ENCODE measurements at places on chromosomes 2 and 18. TPM values are rescaled to one million over a fixed set of nuclear protein-coding genes. Genes with fewer than 3 reads are reported as not detected.
A peak's percentile ranks its signal among the peaks of the same experiment; 100 is the strongest.

- peaks cover 61% of the 10 kb centered on the region for H3K4me1 ChIP-seq
- no peaks in the 10 kb centered on the region for H3K27me3 ChIP-seq
- peak overlapping the region; percentile 11 for H3K4me3 ChIP-seq
- peak overlapping the region; percentile 97 for H3K27ac ChIP-seq
- no peak for DNase-seq
- peaks cover 8% of the 10 kb centered on the region for H3K36me3 ChIP-seq
These were observed 65.2 kb downstream of the TMEM247 start for GRCh38 chr2:46544581-46544980.

DNA sequence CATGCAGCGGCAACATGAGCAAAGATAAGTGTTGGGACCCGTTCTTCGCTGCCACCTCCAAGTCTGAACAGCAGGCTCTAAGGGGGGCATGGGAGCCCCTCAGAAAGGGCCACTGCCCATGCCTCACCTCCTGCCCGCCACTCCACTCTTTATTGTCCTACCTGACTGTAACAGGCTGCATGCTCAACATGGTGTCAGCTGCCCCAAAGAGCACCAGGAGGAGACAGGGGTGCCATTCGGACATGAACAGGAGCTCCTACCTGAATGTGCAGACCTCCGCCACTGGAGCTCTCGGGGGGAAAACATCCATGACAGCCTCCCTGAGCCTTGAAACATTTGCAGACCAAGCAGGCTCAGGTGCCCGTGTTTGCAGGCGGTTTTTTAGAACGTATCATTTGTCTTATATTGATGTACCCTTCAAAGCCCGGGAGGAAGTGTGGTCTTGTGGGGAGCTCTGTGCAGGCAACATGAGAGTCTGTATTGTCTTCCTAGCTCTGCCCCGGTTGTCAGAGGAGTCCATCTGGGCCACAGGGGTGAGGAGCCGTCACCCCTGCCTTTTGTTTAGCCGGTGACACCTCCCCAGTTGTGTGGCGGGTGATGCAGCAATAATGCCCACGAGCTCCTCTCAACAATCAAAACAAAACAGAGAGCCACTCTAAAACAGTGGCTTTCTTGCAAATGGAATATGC, 35.1 kb upstream of the CD8A start:
- H3K27me3 ChIP-seq = peaks cover 14% of the 10 kb centered on the region
- H3K36me3 ChIP-seq = no peaks in the 10 kb centered on the region
- H3K4me3 ChIP-seq = peak overlapping the region; percentile 27
- H3K4me1 ChIP-seq = no peaks in the 10 kb centered on the region
- H3K27ac ChIP-seq = peak overlapping the region; percentile 40
- DNase-seq = no peak

DNA sequence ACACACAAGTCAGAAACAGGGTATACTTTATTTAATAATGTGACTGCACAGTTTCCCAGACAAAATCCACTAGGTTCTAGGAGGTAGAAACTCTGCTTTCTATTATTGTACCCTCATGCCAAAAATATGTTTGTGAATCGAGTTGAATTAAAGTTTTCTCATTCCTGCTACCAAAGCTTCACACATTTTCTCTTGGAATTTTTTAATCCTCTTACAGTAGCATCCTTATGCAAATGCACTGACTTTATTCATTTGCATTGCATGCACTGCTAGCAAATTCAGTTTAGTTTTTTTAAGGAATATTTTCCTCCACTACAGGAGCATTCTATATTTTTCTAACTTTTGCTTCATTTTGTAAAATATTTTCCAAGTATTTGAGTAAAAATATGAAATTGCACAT, 4.8 kb upstream of the SCG2 start:
- H3K27ac ChIP-seq = no peak overlapping the region
- no peak for DNase-seq
- H3K4me1 ChIP-seq = no peaks in the 10 kb centered on the region
- H3K36me3 ChIP-seq = no peaks in the 10 kb centered on the region

GRCh38 chr18:23107718-23108117, 27.6 kb upstream of the CABLES1 start:
- H3K36me3 ChIP-seq = no peaks in the 10 kb centered on the region
- no peaks in the 10 kb centered on the region for H3K4me1 ChIP-seq
- H3K27me3 ChIP-seq = no peaks in the 10 kb centered on the region
- no peak overlapping the region for H3K27ac ChIP-seq

DNA sequence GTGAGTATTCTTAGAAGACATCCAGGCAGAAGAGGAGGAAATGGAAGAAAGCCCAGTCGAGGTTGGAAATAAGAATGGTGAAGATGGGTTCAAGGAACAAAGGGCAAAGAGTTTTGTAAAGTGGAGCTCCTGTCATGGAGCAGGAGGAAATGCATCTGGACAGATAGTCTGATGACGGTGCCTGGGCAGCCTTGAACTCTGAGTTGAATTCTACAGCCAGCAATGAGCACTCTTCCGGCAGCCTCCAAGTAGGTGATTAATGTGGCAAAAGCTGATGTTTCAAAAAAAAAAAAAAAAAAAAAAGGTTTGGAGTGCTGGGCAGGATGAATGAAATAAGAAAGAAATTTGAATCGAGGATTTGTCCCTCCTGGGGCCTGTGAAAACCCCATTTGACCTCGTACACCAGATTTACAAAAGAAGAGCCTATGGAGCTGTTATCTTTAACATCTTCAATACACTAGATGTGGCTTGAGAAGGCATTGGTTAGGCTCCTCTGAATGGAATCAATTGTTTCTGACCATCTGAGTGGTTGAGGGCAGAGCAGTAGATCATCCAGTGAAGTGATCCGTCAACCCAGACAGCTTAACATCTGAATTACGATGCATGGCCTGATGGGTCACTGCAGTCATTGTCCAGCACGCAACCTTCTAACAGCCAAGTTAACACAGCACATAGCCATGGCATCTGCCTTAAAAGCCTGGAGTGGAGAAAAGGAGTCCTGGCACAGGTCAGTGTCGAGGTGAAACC, 449.7 kb downstream of the TXNL1 start:
- no peaks in the 10 kb centered on the region for H3K36me3 ChIP-seq
- no peak overlapping the region for H3K4me3 ChIP-seq
- H3K27me3 ChIP-seq = no peaks in the 10 kb centered on the region
- no peak for DNase-seq
- no peak overlapping the region for H3K27ac ChIP-seq
- peaks cover 14% of the 10 kb centered on the region for H3K4me1 ChIP-seq

DNA sequence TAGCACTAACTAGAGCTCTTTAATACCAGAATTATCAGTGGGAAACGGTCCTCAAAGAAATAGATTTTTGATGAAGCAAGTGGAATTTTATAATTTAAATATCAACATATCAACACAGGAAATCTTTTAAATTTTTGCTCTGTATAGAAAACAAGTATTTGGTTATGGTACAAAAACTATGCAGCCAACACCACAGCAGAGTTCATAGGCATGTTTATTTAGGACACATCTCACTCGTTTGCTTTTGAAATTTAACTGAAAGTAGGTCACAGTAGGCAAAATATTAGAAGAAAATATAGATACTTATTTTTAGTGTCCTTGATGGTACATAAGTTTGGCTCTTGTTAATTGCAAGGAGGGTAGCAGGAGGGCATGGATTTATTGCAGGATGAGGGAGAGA, 34.3 kb upstream of the TANC1 start:
- H3K27ac ChIP-seq = no peak overlapping the region
- no peak for DNase-seq
- H3K36me3 ChIP-seq = no peaks in the 10 kb centered on the region
- H3K27me3 ChIP-seq = no peaks in the 10 kb centered on the region

- peak; percentile 27 for DNase-seq
- no peaks in the 10 kb centered on the region for H3K36me3 ChIP-seq
- H3K4me3 ChIP-seq = peak overlapping the region; percentile 56
- no peaks in the 10 kb centered on the region for H3K27me3 ChIP-seq
- no peaks in the 10 kb centered on the region for H3K4me1 ChIP-seq
These were observed 75.2 kb upstream of the TSPYL6 start for GRCh38 chr2:54330926-54331835.

- peaks cover 21% of the 10 kb centered on the region for H3K4me1 ChIP-seq
- DNase-seq = peak; percentile 56
- H3K4me3 ChIP-seq = peak overlapping the region; percentile 43
- H3K27me3 ChIP-seq = no peaks in the 10 kb centered on the region
- H3K36me3 ChIP-seq = no peaks in the 10 kb centered on the region
- peak overlapping the region; percentile 91 for H3K27ac ChIP-seq
These were observed 655 bp downstream of the NOSTRIN start for GRCh38 chr2:168802859-168803725.

DNA sequence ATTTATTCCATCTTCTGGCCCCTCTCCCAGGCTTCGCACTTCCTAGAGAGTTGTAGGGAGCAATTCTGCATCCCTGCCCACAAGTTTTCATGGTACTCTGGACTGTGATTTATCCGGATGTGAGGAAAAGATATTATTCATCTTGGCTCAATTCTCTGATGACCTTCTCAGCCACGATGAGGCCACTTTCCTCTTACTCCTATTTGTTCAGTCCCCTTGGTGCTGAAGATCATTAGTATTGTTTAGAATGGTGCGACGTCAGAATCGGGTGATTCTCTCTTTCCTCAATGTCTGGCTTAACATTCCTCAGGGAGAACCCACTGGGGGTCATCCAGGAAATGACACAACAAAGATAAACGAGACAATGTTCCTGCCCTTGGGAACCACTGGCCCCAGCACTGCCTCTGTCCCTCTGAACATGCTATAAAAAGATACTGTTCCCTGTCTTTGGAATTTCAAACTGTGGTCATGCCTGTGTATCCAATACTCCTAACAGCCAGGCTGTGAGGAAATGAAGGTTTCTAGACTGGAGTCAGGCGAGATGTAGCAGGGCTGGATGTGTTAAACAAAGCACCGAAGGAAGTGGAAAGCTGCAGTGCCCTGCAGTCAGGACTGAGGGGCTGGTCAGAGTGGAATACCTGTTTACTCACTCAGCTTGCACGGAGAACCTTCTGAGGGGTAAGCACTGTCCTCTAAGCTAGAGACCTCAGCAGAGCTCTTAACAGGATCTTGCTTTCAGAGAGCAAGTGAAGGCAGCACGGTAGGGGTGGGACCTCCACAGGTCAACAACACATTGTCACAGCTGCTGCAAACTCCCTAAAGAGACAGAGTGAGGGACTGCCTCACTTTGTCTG, 12.9 kb upstream of the GLI2 start:
- no peak overlapping the region for H3K4me3 ChIP-seq
- no peaks in the 10 kb centered on the region for H3K36me3 ChIP-seq
- DNase-seq = no peak
- no peak overlapping the region for H3K27ac ChIP-seq

- H3K36me3 ChIP-seq = no peaks in the 10 kb centered on the region
- H3K27ac ChIP-seq = no peak overlapping the region
- H3K4me3 ChIP-seq = no peak overlapping the region
- no peak for DNase-seq
- H3K4me1 ChIP-seq = no peaks in the 10 kb centered on the region
- H3K27me3 ChIP-seq = no peaks in the 10 kb centered on the region
These were observed 290.1 kb upstream of the CHAC2 start for GRCh38 chr2:53477517-53477916.

Gene ST8SIA5
- total RNA-seq = not detected

DNA sequence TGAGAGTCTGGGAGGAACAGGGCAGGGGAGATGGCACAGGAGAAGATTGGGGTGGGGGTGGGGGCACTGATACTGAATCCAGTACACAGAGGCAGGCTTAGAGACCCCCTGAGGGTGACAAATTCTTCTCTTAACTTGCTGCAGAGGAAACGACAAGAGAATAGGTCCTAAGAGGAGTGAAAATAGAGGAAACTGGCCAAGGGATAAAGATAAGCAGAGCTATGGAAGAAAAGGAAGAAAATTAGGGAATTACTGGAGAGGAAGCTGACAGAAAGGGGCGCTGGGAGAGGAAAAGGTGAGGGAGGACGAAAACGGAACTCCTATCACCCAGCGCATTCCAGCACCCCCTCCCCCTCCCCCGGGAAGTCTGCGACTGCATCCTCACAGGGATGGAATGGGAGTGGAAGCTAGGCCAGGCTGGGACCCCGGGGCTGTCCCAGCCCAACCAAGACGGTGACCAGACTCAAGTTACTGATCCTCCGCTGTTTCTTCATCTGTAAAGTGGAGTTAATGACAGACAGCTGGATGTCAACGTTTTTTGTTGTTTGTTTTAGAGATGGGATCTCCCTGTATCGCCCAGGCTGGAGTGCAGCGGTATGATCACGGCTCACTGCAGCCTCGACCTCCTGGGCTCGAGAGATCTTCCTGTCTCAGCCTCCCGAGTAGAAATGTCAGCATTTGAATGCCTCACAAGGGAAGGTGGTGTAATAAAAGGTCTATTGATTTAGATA, 2.6 kb upstream of the EMX1 start:
- H3K27me3 ChIP-seq = peaks cover 48% of the 10 kb centered on the region
- peak; percentile 6 for DNase-seq
- H3K27ac ChIP-seq = no peak overlapping the region
- no peaks in the 10 kb centered on the region for H3K36me3 ChIP-seq
- no peak overlapping the region for H3K4me3 ChIP-seq
- H3K4me1 ChIP-seq = peaks cover 49% of the 10 kb centered on the region

DNA sequence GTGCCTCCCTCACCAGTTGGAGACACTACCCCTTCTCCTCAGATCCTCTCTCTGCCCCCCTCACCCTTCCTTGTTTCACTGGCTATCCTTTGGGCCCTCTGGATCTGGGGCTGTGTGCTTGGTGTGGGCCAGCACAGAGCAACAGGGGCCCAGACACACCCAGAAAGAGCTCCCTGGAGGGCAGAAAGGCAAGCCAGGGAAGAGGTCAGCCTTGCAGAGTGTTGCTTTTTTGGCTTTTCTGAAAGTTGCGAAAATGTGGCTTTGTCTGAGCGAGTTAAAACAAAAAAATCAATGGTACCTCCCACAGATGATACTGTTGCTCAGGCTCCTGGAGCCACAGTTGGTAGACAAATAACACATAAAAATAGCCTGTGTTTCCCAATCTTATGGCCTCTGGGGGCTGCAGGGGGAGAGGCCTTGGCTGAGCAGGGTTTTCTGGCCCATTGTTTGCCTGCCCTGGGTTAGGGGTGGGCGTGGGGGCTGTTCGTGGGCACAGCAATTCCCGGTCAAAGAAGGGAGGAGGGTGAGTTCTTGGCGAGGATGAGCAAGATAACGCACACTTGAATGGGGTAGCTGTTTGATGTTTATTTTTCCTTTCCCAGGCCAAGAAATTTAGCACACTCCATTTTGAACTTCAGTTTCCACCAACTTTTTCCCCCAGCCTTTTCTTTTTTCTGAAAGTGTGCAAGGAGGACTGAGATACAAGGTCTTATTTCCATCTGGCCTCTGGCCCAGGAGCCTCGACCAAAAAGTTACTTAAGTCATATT, 167.0 kb upstream of the HAAO start:
- no peak for DNase-seq
- H3K4me3 ChIP-seq = no peak overlapping the region
- no peaks in the 10 kb centered on the region for H3K36me3 ChIP-seq
- H3K27me3 ChIP-seq = no peaks in the 10 kb centered on the region

Gene METAP1D
- 16.2 TPM for total RNA-seq

GRCh38 chr2:23449413-23449812, 64.4 kb downstream of the KLHL29 start:
- no peak for DNase-seq
- no peaks in the 10 kb centered on the region for H3K27me3 ChIP-seq
- no peak overlapping the region for H3K27ac ChIP-seq
- H3K4me1 ChIP-seq = peaks cover 4% of the 10 kb centered on the region
- H3K4me3 ChIP-seq = no peak overlapping the region
- H3K36me3 ChIP-seq = no peaks in the 10 kb centered on the region

- peaks cover 6% of the 10 kb centered on the region for H3K4me1 ChIP-seq
- no peaks in the 10 kb centered on the region for H3K27me3 ChIP-seq
- H3K36me3 ChIP-seq = no peaks in the 10 kb centered on the region
- no peak overlapping the region for H3K27ac ChIP-seq
These were observed 24.2 kb upstream of the GATA6 start for GRCh38 chr18:22145160-22145559.

All from stomach (tissue), 19 donors.